Right atrium auricular region (tissue), 2 donors: ENCODE measurements at places on chromosomes 3 and 15. TPM values are rescaled to one million over a fixed set of nuclear protein-coding genes. Genes with fewer than 3 reads are reported as not detected.

- H3K4me3 ChIP-seq, result no peak overlapping the region
- H3K27ac ChIP-seq, result no peak overlapping the region
- no peaks in the 10 kb centered on the region for H3K27me3 ChIP-seq
- no peaks in the 10 kb centered on the region for H3K36me3 ChIP-seq
- no peaks in the 10 kb centered on the region for H3K4me1 ChIP-seq
Observed at GRCh38 chr3:117589454-117589853, 879.9 kb downstream of the TUSC7 start.

DNA sequence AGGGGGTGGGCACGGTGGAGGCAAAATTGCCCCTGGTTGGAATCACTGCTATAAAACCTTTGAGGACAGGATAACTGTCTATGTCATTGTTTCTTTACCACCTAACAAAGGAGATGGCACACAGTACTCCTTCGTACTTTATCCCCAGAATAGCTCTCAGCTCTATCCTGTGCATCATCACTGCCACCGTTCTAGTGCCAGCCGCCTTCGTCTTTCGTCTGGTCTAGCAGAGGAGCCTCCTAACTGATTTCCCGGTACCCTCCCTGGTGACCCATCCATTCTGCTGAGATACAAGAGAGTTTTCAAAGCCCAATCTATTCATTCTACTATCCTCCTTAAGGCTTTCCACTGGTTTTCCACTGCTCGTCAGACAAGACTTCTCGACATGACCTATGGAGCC is 67.9 kb upstream of the PRICKLE2 start:
- H3K4me3 ChIP-seq, result no peak overlapping the region
- H3K27ac ChIP-seq, result no peak overlapping the region
- DNase-seq, result no peak
- H3K36me3 ChIP-seq, result no peaks in the 10 kb centered on the region
- no peaks in the 10 kb centered on the region for H3K4me1 ChIP-seq
- no peaks in the 10 kb centered on the region for H3K27me3 ChIP-seq

GRCh38 chr3:112013058-112013783 is 14.5 kb downstream of the TAGLN3 start:
- no peak overlapping the region for H3K27ac ChIP-seq
- H3K4me1 ChIP-seq, result no peaks in the 10 kb centered on the region
- H3K4me3 ChIP-seq, result no peak overlapping the region
- no peaks in the 10 kb centered on the region for H3K36me3 ChIP-seq
- H3K27me3 ChIP-seq, result no peaks in the 10 kb centered on the region
- DNase-seq, result peak; percentile 83

- H3K27me3 ChIP-seq, result no peaks in the 10 kb centered on the region
- H3K27ac ChIP-seq, result peak overlapping the region; percentile 8
- peaks cover 6% of the 10 kb centered on the region for H3K4me1 ChIP-seq
Observed at GRCh38 chr15:95758851-95759250, 571.6 kb upstream of the NR2F2 start.

DNA sequence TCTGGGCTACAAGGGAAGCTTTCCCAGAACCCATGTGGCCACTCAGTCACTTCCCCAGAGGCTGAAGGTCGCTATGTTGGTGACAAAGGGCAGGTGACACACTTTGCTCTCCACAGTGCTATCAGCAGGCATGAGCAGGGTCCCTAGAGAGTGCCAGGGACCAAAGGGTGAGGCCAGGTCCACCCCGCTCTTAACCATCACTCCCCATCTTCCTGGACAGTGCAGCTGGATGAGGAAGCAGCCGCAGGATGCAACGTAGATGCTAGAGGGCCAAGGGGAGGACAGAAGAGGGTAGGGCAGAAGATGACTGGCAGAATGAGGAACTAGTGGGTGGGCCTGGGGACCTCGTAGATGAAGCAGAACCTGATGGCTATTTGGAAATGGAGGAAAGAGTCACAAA is 13.6 kb upstream of the LTF start:
- no peaks in the 10 kb centered on the region for H3K27me3 ChIP-seq
- H3K4me3 ChIP-seq, result no peak overlapping the region
- H3K27ac ChIP-seq, result no peak overlapping the region

The ACTC1 gene
- 10,302 TPM for total RNA-seq

The SV2B gene
- total RNA-seq, result 0.56 TPM

The TLR9 gene
- total RNA-seq, result not detected
